CD4-positive, alpha-beta T cell treated with Interleukin-17A for 4 hours (primary cell): ENCODE measurements at places on chromosomes 16 and 17.

DNA sequence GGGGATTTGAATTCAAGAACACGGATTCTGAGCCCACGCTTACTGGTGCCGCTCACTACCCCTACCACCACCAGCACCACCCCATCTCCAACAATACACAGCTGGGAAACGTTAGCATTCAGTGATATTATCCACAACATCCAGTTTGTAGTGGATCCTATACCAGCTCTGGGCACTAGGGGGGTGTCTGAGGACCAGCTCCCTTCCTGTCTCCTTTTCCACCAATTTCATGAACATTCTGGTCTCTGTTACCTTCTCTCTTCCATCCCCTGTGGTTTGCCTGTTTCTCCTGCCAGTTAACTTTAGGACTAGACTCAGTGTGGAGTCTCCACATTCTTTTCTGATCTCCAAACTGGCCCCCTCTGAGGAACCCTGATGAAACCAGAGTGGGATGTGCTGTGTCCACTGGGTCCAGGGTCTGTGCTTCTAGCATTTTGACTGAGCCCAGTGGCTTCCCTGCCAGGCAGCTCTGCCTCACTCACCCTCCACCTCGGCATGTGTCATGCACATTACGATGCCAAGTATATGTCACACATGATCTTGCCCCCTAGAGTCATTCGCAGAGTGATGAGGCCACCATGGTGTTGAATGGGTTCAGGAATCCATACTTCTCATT lies 187.0 kb upstream of the CDH13 start:
- no peak for DNase-seq

GRCh38 chr16:1019231-1020090 lies 37.9 kb downstream of the SOX8 start:
- no peak for DNase-seq

- peak; percentile 7 for DNase-seq
Measured at GRCh38 chr16:5615868-5616642, 518.5 kb upstream of the EEF2KMT start.

- DNase-seq = no peak
Measured at GRCh38 chr17:10183931-10184930, 14.2 kb downstream of the GAS7 start.
